Effector memory CD8-positive, alpha-beta T cell (primary cell): ENCODE measurements at places on chromosomes 2 and 18.

- H3K27me3 ChIP-seq, result no peaks in the 10 kb centered on the region
- peaks cover 20% of the 10 kb centered on the region for H3K4me1 ChIP-seq
- DNase-seq, result no peak
- peaks cover 5% of the 10 kb centered on the region for H3K36me3 ChIP-seq
- peak overlapping the region; percentile 43 for H3K4me3 ChIP-seq
These were observed 13.5 kb downstream of the STK39 start for GRCh38 chr2:168233726-168234406.

GRCh38 chr18:4597301-4597700, 142.2 kb upstream of the DLGAP1 start:
- no peak overlapping the region for H3K27ac ChIP-seq
- H3K27me3 ChIP-seq, result no peaks in the 10 kb centered on the region
- no peak overlapping the region for H3K4me3 ChIP-seq
- no peaks in the 10 kb centered on the region for H3K4me1 ChIP-seq
- no peaks in the 10 kb centered on the region for H3K36me3 ChIP-seq

DNA sequence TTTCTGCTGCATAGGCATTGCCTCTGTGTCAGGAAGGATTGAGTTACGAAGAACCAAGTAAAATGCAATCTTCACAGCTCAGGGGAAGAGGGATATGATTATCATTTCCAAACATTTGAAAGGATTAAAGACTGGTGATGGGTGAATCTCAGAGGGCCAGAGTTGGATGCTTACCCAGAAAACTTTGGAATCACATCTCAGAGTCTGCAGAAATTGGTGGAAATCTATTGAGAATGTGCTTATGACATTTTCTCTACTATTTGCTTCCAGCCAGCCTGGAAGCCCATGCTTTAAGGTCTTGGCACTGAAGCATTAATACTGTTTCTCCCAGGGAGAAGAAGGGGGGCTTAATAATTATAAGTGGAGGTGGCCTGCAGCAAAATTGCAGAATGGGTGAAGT, 1301.4 kb upstream of the PIK3C3 start:
- H3K27ac ChIP-seq, result no peak overlapping the region
- no peaks in the 10 kb centered on the region for H3K27me3 ChIP-seq
- no peak overlapping the region for H3K4me3 ChIP-seq
- no peaks in the 10 kb centered on the region for H3K36me3 ChIP-seq
- no peak for DNase-seq
- H3K4me1 ChIP-seq, result no peaks in the 10 kb centered on the region

DNA sequence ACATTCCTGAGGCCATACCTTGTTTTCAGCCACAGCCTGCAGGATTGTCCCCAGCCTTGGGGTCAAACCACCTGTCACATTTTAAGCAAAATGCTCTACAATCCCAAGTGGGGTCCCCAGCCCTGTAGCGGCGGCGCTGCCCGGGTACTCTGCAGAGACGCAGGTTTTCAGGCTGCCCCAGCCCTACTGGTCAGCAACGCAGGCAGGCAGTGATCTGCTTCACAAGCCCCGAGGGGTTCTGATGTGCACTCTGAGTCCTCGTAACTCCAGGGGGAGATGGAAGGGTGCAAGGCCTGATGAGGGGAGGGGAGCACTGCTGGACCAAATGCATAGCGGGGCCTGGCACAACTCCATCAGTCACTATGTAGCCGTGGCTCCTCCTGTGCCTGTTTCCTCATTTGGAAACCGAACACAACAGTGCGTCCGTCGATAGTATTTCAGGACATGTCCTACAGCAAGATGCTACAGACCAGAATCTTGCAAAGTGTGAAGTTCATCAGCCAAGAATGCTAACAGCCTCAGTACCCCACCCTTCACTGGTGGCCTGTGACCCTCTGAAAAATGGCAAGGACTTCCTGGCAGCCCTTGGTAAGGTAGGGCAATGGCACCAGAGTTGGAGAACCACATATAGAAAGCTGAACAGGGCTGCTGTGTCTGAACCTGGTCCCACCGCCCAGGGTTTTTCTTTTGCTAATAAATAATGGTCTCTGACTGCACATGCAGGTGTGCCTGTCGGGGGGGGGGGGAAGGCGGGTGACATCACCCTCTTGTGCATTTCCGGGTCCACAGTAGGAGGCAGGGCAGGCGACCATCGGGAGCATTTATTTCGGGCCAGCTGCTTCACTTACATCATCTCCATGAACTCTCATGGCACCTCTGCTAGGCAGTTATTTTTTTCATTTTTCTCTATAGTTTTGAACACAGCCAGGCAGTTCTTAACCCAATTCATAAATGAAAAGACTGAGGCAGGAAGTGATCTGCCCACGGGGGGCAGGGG, 50.6 kb upstream of the TFCP2L1 start:
- H3K27ac ChIP-seq, result no peak overlapping the region
- DNase-seq, result no peak
- peaks cover 8% of the 10 kb centered on the region for H3K4me1 ChIP-seq
- peaks cover 23% of the 10 kb centered on the region for H3K36me3 ChIP-seq
- H3K4me3 ChIP-seq, result peak overlapping the region; percentile 48

DNA sequence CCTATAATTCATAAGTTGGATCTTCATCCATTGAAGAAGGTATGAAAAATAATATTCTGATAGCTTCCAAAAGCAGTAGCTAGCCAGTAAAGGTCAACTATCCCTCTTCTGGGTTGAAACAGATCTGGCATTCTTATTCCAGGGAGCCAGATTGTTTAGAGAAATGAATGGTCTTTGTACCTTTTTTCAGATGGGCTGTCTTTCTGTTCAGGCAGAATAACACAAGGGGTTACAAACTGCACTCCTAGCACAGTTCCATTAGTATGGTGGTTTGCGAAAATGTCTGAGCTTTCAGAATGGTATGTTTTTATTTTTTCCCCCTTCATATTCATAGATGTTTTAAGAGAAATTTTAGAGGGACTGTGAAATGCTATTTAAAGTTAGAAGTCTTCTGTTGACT, 47.5 kb upstream of the TMEM178A start:
- H3K36me3 ChIP-seq, result no peaks in the 10 kb centered on the region
- H3K27ac ChIP-seq, result no peak overlapping the region
- no peak for DNase-seq
- H3K4me3 ChIP-seq, result no peak overlapping the region
- H3K27me3 ChIP-seq, result peaks cover 20% of the 10 kb centered on the region

GRCh38 chr2:150438041-150438440, 49.4 kb downstream of the RND3 start:
- H3K27ac ChIP-seq, result no peak overlapping the region
- no peak overlapping the region for H3K4me3 ChIP-seq
- DNase-seq, result no peak

- DNase-seq, result no peak
- no peak overlapping the region for H3K4me3 ChIP-seq
- H3K27me3 ChIP-seq, result no peaks in the 10 kb centered on the region
- H3K27ac ChIP-seq, result no peak overlapping the region
- no peaks in the 10 kb centered on the region for H3K36me3 ChIP-seq
- no peaks in the 10 kb centered on the region for H3K4me1 ChIP-seq
These were observed 415.1 kb downstream of the NR4A2 start for GRCh38 chr2:155917380-155917779.

DNA sequence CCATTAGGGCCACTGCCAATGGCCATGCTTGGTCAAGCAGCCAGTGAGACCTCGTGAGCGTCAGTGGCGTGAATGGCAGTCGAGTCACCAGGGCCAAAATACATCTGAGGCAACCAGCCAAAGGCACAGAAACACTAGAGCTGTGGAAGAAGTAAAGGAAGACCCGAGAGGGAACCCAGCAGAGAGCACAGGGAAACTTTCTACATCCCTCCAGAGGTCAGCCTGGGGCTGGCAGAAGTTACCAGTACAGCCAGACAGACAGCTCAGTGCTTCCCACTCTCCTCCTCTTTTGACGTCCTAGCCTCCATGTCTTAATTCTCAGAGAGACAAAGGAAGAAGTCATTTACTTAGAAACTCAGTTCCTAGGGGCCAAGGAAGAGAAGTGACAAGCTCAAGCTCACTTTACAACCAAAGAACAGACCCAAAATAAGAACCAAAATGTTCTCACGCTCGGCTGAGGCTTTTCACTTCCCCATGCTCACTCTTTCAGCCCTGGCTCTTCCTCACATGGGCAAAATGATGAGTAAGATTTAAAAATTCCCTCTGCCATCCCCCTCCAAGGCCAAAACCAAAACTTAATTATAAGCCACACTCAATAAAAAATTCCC, 8.7 kb downstream of the CYRIA start:
- no peak overlapping the region for H3K27ac ChIP-seq
- no peaks in the 10 kb centered on the region for H3K27me3 ChIP-seq
- no peak for DNase-seq
- H3K4me1 ChIP-seq, result peaks cover 29% of the 10 kb centered on the region
- H3K36me3 ChIP-seq, result no peaks in the 10 kb centered on the region

GRCh38 chr2:230069402-230069801, 678 bp upstream of the SLC16A14 start:
- H3K27ac ChIP-seq, result no peak overlapping the region
- H3K27me3 ChIP-seq, result peaks cover 13% of the 10 kb centered on the region
- peaks cover 14% of the 10 kb centered on the region for H3K36me3 ChIP-seq
- DNase-seq, result no peak

GRCh38 chr2:63743170-63743981, 98.3 kb upstream of the UGP2 start:
- no peaks in the 10 kb centered on the region for H3K36me3 ChIP-seq
- H3K4me3 ChIP-seq, result no peak overlapping the region
- no peaks in the 10 kb centered on the region for H3K4me1 ChIP-seq
- H3K27ac ChIP-seq, result no peak overlapping the region
- peaks cover 27% of the 10 kb centered on the region for H3K27me3 ChIP-seq

- H3K4me3 ChIP-seq, result no peak overlapping the region
- no peak overlapping the region for H3K27ac ChIP-seq
- H3K4me1 ChIP-seq, result no peaks in the 10 kb centered on the region
These were observed 725.6 kb upstream of the ID2 start for GRCh38 chr2:7956126-7956689.

DNA sequence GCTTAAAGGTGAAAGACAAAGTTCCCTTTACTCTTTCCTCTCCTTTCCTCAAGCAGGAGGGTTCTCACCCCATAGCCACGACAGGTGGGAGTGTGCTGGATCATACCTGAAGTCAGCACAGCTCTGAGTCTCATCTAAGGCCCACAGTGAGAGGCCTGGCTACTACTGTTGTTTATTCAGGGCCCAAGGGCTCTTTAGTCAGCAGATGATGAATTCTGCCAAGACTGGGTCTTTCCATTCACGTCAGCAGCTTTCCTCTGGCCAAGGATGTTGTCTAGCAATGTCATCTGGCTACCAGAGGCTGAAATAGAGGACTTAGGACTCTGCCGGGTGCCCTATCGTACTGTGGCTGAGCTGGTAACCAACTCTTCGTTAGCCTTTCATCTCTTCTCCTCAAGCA, 308.4 kb upstream of the THUMPD2 start:
- no peaks in the 10 kb centered on the region for H3K36me3 ChIP-seq
- no peak overlapping the region for H3K4me3 ChIP-seq
- no peak overlapping the region for H3K27ac ChIP-seq

DNA sequence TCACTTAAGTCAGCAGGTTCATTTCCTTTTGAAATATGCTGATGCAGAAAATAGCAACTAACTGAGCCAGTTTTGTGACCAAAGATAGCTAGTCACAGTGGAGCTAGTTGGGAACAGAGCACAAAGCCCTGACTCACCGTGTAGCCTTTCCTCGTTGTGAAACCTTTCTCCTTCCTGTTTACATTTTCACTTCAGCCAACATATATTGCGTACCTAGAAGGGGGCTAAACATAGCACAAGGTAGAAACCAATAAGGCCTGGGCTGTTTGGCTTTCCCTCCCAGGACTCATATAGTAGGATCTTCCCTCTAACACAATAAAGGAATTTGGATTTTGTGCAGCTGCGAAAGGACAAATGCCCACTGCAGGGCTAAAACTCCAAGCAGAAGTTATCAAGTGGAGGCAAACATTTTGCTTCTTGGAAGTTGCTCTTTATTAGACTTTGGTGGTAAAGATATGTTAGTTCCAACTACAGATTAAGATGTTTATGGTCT, 24.5 kb upstream of the LPIN2 start:
- H3K4me1 ChIP-seq, result peaks cover 4% of the 10 kb centered on the region
- peak overlapping the region; percentile 6 for H3K4me3 ChIP-seq
- H3K27ac ChIP-seq, result peak overlapping the region; percentile 73

GRCh38 chr2:182318466-182319220, 108.2 kb downstream of the PDE1A start:
- no peak overlapping the region for H3K4me3 ChIP-seq
- H3K4me1 ChIP-seq, result no peaks in the 10 kb centered on the region
- no peak overlapping the region for H3K27ac ChIP-seq
- H3K36me3 ChIP-seq, result no peaks in the 10 kb centered on the region
- DNase-seq, result no peak

GRCh38 chr2:100785626-100786296, 34.2 kb upstream of the NPAS2 start:
- DNase-seq, result no peak
- H3K27ac ChIP-seq, result no peak overlapping the region
- no peaks in the 10 kb centered on the region for H3K36me3 ChIP-seq
- no peak overlapping the region for H3K4me3 ChIP-seq

- no peak for DNase-seq
- H3K27me3 ChIP-seq, result no peaks in the 10 kb centered on the region
- no peak overlapping the region for H3K4me3 ChIP-seq
- no peaks in the 10 kb centered on the region for H3K36me3 ChIP-seq
These were observed 267.6 kb upstream of the CYP26B1 start for GRCh38 chr2:72415241-72415661.

DNA sequence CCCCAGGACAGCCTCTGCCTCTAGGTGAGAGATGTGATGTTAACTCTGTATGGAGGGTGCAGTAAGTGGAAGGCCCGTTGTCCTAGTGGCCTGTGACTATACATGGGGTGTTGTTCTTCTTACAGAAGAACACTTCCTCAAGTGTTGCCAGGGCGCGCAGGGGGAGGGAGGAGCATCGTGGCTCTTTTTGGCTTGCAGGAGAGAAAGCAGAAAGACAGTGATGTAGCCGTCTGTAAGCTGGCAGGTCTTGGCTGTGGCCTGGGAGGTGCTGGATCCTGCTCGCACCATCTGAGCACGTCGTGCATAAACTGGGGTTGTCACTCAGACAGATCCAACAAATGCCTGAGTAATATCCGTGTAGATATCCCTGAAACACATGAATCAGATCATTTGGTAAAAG, 44.3 kb downstream of the ZNF236 start:
- H3K27ac ChIP-seq, result peak overlapping the region; percentile 6
- peaks cover 6% of the 10 kb centered on the region for H3K4me1 ChIP-seq
- no peaks in the 10 kb centered on the region for H3K27me3 ChIP-seq

- no peaks in the 10 kb centered on the region for H3K27me3 ChIP-seq
- no peaks in the 10 kb centered on the region for H3K36me3 ChIP-seq
- no peak overlapping the region for H3K27ac ChIP-seq
- H3K4me3 ChIP-seq, result no peak overlapping the region
- no peak for DNase-seq
These were observed 803.6 kb upstream of the ZEB2 start for GRCh38 chr2:145323512-145323911.

- H3K4me3 ChIP-seq, result no peak overlapping the region
- no peaks in the 10 kb centered on the region for H3K27me3 ChIP-seq
- H3K36me3 ChIP-seq, result peaks cover 4% of the 10 kb centered on the region
- H3K4me1 ChIP-seq, result peaks cover 11% of the 10 kb centered on the region
- no peak overlapping the region for H3K27ac ChIP-seq
- no peak for DNase-seq
These were observed 38.0 kb downstream of the RHBDD1 start for GRCh38 chr2:226873826-226874225.
